Right cardiac atrium (tissue), 5 donors: ENCODE measurements at places on chromosomes 7 and 10. TPM values are rescaled to one million over a fixed set of nuclear protein-coding genes. Genes with fewer than 3 reads are reported as not detected.
A peak's percentile ranks its signal among the peaks of the same experiment; 100 is the strongest.

The FAS gene
- 10.1 TPM for total RNA-seq

GRCh38 chr7:156497776-156498509 lies 142.6 kb upstream of the RNF32 start:
- DNase-seq, result no peak

- no peak for DNase-seq
Measured at GRCh38 chr10:85651497-85651882, 715.1 kb downstream of the GRID1 start.

DNA sequence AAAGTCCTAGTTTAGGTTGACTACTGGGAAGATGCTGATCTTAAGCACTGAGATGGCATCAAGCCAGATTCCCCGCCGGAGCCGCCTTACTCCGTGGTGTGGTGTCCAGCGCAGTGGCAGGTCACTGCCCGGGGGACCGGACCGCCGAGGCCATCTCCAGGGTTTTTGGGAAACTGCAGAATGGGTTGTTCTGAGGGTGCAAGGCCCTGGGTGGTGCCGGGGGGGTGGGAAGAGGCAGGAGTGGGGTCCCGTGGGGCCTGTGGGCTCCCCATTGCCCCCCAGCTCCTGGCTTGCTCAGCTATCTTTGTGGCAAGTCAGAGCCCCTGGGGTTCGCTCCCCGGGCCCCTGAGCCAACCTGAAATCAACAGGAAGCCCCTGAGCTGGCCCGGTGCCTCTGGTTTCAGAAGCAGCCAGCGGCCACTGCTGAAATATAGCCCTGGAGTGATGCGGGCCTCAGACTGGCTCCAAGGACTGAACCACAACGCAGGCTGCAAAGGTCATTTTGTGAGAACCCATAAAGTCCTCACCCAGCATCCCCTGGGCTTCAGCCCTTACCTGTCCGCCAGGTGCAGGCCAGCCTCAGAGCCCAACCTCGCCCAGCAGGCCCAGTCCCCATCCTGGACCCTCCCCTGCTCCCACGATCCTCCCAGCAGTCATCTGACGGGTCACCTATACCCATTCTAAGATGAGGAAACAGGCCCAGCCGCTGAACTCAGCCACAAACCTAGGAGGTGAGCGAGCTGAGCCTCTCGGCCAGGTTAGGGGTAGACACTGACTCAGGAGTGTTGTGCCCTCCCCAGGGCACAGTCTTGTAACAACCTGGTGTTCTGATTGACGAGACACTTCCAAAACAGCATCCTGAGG lies 102.7 kb downstream of the PDGFA start:
- DNase-seq, result no peak

The PRSS2 gene
- total RNA-seq, result 4.0 TPM

DNA sequence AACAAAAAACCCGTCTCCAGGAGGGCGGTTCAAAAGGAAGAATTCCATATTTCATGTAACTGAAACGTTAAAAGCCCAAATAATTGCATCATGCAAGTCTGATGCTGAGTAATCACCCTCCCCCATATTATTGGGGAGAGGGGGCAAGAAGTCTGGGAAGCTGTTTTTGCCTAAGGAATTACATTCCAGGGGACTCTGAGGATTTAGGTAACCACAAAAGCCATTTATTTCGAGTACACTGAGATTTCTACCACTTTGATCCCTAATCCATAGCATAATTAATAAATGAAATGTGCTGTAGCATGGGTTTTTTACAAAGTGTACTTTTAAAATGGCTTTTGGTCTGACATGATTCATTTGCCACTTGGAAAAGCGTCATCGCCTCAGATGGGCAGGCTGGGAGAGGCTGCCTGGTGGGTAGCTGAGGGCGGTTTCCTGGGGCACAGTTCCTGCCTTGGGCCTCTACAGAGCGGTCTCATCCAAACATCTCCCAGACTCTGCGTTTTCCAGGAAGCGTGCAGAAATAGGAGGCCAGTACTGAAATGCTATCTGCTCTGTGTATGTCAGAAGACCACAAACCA lies 106.5 kb downstream of the TCF7L2 start:
- DNase-seq, result no peak

DNA sequence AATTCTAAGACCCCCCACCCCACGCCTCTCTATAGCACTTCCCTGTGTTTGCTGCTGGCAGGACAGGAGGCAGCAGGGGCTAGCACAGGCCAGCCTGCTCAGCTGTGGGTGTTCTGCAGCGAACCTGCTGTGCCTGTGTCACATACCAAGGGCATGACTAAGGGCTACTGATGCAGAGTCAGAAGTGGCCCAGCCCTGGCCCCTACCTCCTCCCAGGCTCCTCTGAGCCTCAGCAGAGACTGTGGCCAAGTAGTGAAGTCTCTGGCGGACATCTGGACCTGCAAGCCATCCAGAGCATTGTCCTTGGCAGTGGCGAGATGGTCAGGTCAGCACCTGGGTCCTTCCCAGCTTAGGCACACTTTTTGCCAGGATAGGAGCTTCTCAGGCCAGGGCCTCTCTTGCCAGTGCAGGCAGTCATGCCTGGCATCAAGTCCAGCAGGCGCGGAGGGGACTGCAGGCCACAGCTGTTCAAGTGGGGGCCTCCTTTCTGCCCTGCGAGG lies 116.3 kb upstream of the RET start:
- DNase-seq, result no peak

DNA sequence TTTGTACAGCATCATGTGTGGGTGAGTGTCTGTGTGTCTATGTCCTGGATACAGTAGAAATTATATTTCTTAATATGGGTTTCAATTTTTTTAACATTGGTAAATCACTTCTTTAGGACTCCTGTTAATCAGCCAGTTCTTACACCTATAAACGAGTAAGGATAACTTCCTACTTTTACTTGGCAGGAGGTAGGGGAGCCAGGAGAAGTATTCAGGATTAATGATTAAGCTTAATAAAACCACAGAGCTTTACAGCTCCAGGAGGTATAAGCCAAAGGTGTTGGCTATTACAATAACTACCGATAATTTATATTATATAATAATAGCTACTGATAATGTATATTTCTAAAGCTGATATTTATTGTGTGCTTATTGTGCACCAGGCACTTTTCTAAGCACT lies 1.7 kb upstream of the FAM3C start:
- no peak for DNase-seq

- DNase-seq, result no peak
Measured at GRCh38 chr7:32583791-32584190, 88.5 kb downstream of the AVL9 start.

GRCh38 chr10:120948889-120949608 lies 97.9 kb downstream of the WDR11 start:
- DNase-seq, result peak; percentile 92

- DNase-seq, result no peak
Measured at GRCh38 chr10:62707810-62708209, 96.7 kb upstream of the ADO start.
